Keratinocyte (primary cell): ENCODE measurements at places on chromosomes 3 and 15. TPM values are rescaled to one million over a fixed set of nuclear protein-coding genes. Genes with fewer than 3 reads are reported as not detected.

PLA2G4E gene
- polyA plus RNA-seq, result 1.1 to 6.7 TPM (median 3.5 TPM) in 3 replicates

GCHFR gene
- polyA plus RNA-seq, result 1.6 to 3.1 TPM (median 2.7 TPM) in 3 replicates

MESP2 gene
- 0.16 to 0.39 TPM (median 0.22 TPM) in 3 replicates for polyA plus RNA-seq

DUOX1 gene
- polyA plus RNA-seq, result 13.6 to 32.5 TPM (median 16.3 TPM) in 3 replicates

CFAP161 gene
- polyA plus RNA-seq, result not detected in 3 replicates

CCDC80 gene
- 10.4 to 14.7 TPM (median 12.8 TPM) in 3 replicates for polyA plus RNA-seq

MUSTN1 gene
- 0.24 TPM in 1 of 3 replicates, not detected in the others for polyA plus RNA-seq

LYSMD2 gene
- polyA plus RNA-seq, result 6.4 to 12.7 TPM (median 7.4 TPM) in 3 replicates

HDC gene
- not detected in 3 replicates for polyA plus RNA-seq

PYGO1 gene
- 1.5 to 2.2 TPM (median 2.0 TPM) in 3 replicates for polyA plus RNA-seq

LRRC3B gene
- not detected in 3 replicates for polyA plus RNA-seq
